ENCODE measurements at places on chromosomes 13 and 19. TPM values are rescaled to one million over a fixed set of nuclear protein-coding genes. Genes with fewer than 3 reads are reported as not detected.

Gene KCNN1
- total RNA-seq: not detected

Gene CPB2
- not detected for total RNA-seq

DNA sequence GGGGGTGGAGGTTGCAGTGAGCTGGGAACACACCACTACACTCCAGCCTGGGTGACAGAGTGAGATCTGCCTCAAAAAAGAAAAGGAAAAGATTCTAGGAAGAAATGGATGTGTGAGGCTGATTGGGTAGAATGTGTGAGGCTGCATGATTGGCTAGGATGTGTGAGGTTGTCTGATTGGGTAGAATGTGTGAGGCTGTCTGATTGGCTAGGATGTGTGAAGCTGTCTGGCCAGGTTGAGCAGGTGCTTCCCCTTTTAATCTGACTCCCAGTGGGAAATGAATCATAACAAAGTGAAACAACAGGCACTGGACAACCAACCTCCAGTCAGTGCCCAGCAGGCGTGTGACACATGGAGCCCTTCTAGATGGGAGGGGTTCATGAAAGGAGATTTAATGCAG is 14.7 kb downstream of the C13orf46 start:
- DNase-seq: no peak

- DNase-seq: no peak
Measured at GRCh38 chr13:25771202-25771601, 280.6 kb downstream of the SHISA2 start.

DNA sequence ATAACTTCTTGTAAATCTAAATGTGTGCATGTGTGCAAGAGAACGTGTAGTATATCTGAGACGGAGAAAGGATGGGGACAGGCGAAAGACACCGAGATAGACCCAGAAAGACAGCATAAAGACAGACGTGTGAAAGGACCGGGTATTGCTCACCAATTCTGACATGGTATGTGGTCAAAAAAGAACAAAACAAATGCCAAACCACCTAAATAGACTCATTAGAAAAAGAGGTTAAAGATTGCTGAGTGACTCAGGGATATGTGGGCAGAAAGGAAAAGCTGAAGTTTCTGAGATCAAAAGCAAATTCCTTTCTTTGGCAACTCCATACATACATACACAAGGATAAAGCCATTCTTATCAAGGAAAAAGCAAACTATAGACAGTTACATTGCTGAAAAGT is 179.7 kb upstream of the TSC22D1 start:
- no peak for DNase-seq

Gene PPM1N
- total RNA-seq: 1.4 TPM

DNA sequence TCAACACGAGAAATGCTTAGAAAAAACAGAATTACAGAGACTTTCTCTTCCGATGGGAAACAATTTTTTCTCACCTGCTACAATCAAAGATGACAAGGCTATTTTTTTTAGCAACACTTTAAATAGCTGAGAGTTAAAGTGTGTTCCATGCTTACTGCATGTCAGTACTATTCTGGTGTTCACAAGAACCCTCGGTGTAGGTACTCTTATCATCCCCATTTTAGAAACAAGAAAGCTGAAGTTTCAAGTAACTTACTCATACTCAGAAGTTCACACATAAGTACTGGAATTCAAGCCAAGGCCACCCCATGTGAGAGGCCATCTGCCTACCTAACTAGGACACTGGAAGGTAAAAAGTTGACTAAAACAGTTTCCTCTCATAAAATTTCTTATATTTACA is 9.0 kb upstream of the TNFRSF19 start:
- no peak for DNase-seq

DNA sequence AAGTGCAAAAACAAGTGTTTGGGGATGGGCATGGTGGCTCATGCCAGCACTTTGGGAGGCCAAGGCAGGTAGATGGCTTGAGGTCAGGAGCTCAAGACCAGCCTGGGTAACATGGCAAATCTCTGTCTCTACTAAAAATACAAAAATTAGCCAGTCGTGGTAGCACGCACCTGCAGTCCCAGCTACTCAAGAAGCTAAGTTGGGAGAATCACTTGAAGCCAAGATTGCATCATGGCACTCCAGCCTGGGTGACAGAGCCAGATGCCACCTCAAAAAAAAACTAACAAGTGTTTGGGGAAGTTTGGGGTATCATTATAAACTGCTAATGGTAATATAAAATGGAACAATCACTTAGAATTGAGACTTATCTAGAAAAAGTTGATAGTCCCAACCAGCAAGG is 24.6 kb downstream of the XPO4 start:
- DNase-seq: no peak

All from activated naive CD8-positive, alpha-beta T cell treated with anti-CD3 and anti-CD28 coated beads for 36 hours (primary cell).